MV-4-11 (cell line): ENCODE measurements at places on chromosomes 6 and 20.

DNA sequence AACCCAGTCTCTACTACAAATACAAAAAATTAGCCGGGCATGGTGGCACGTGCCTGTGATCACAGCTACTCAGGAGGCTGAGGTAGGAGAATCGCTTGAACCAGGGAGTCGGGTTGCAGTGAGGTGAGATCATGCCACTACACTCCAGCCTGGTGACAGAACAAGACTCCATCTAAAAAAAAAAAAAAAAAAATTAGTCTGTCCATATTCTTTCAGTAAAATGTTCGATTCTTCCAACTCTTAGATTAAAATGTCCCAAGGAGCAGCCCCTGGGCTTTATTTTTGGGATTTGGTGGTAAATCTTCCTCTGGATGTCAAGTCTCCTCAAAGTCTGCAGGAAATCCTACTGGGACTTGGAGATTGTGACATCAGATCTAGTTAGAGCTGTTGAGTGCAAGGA is 101.0 kb upstream of the EEF1E1 start:
- no peak for DNase-seq

GRCh38 chr6:3348821-3349220 is 90.1 kb downstream of the PSMG4 start:
- DNase-seq: peak; percentile 51

DNA sequence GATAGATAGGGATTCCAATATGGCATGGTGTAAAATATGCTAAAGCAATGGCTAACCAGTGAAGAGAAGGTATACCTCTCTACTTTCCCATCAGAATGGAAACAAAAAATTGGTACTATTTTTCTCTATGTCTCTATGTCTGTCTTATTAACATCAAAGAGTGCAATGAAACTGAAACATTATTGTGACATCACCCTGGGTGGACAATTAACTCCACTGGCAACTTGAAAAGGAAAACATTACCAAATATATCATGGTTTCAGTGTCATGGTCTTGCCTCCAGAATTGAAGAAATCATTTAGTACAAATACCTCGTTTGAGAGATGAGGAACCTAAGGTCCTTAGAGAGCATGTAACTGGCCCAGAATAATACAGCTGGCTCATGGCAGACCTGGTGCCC is 1132.5 kb upstream of the MAP3K7 start:
- peak; percentile 9 for DNase-seq

GRCh38 chr6:16712931-16713484 is 48.3 kb downstream of the ATXN1 start:
- peak; percentile 96 for DNase-seq

DNA sequence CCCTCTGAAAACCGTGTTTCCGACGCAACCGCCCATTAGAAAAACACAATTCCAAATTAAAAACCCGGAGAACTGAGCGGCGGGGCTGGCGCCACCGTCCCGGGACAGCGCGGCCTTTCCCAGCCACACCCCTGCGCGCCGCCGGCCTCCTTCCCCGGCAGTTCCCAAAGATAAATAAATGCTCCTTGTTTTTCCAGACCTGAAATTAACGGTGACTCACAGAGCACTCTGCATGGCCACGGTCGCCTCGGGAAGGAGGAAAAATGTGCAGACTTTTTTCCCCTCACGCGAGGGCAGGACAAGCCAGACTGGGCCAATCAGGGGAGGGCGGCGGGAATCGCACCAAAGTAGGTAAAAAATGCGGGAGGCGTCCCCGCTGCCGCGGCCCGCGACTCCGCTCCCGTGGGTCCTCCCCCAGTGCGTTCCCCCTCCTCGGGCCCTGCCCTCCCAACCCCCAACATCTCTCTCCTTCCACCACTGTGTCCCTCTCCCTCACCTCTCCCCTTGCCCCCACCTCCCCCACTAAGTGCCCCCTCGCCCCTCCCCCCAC is 828 bp upstream of the DSTN start:
- no peak for DNase-seq

DNA sequence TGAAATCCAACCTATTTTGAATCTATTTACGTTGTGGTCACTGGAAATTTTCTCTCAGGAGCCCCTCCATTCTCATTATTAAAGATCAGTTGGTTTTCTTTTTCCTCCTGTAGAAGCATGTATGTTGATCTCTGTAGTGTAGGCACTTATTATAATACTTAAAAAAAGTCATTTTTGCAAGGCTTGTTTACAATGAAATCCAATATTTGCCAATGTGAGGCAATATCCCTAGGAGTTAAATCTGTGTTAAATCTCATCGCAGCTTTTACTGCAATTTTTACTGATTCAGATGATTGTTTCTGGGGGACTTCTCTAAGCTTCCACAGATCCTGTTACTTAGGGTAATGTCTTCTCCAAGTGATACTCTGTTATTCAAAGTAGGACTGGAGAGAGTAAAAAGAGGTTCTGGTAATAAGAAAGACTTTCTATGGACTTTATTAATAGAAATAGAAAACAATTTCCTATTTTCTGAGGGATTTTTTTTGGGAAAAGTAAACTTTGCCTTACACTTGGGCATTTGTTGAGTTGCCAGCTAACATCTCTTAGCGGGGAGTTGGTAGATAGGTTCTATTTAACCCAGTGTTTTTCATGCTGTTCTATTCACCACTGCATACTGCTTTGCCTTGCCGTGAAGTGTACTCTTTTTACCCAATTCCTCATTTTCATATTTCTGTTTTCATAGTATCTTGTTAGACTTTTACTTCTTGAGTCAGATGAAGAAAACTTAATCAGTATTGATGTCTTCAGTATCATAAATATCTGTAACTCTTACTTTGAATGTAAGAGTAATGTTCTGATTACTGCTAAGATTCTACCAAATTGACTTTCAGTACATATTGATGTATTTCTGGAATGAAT is 48.6 kb downstream of the CDKAL1 start:
- DNase-seq: no peak

- peak; percentile 46 for DNase-seq
These were observed 8.2 kb upstream of the TAF8 start for GRCh38 chr6:42042108-42042507.

DNA sequence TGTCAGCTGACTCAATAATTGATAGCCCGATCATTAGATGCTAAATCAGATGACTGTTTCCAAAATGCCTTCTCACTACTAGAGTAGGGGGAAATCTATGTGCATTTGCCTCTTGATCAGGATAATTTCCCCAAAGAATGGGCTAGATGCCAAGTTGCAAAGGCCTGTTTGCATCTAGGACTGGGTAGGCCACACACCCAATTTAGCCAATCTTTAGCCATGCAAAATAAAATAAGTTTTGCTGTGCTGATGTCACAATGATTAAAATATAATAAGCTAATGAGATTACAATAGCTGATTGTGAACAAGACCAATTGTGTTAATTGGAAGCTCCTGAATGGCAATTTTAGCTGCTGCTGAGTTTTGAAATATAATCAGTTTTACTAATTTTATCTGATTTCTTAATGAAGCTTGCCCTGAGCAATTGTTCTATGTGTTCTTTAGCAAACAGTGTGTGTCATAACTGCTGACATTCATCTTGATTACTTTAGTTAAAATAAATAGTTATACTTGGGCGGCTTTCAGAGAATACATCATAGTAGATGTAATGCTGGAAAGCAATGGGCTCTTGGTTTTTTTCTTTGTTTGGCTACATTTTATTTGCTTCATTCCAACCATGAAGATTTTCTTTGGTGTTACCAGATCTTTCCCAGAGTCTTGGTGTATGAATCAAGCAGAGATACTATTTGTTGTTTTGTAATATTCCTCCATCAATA is 973.2 kb upstream of the SLC35B3 start:
- DNase-seq: no peak

DNA sequence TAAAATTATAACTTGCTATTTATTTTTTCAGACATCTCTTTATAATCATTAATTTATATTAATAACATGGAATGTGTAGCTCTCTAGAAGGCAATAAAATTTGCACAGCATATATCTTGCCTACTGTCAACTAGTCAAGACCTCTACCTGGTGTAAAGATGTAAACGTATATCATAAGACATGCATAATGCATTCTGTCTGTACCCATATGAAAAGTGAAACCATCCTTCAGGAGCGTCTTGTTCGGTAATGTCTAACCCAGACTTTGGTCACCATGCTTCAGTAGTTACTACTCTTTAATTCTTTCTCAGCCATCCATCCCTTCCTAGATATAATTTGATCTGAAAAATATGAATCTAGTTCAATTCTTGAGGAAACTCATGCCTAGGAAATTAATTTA is 21.0 kb downstream of the CEP43 start:
- DNase-seq: no peak

GRCh38 chr6:15137086-15137485 is 108.8 kb upstream of the JARID2 start:
- DNase-seq: no peak

GRCh38 chr6:45132658-45133294 is 195.4 kb upstream of the RUNX2 start:
- no peak for DNase-seq

DNA sequence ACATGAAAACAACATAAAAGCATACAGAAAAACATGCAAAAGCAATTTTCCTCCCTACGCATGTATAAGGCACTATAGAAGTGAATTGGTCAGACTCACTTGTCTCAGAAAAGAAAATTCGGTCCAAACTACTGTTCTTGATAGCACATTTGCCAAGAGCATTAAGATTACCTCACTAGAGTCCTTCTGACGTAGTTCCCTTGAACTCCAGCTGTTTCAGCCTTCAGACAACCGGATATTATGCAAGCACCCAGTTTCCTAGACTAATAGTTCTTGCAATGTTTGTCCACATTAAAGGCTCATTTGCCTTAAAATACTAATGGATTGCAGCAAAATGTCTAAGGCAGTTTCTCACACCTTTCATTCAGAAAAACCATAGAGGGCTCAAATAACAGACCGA is 2.5 kb upstream of the CASS4 start:
- peak; percentile 81 for DNase-seq

DNA sequence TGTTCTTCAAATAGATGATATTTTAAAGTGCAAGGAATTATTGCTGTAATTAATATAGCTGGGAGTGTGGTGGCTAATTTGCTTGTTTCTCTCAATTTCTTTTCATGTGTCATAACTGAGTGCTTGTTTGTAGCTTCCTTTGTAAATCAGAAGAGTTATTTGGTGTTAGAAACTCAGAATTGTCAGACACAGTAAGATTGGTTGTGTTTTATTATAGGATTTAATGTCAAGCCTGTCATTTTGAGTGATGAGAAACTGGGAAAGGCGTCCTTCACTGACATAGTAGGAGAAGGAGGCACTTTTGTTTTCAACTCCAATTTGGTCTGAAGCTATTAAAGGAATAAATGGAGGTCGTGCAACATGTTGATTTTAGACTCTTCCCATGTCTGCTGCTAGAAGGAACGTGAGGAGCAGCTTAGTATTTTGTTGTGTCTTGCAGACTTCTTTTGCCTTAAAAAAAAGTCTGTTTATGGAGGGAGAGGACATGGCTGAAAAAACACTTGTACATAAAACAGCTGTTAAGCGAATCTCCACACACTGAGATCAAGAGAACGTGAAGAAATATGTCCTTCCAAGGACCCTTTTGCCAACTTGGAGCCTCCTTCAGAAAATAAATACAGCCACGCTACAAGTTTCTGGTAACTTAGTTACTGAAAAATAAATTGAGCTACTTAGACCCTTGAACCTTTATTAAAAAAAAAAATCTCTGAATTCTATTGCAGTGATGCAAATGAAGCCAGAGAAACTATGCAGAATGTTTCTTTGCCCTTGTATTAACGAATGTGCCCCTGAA is 59.5 kb downstream of the BMP6 start:
- DNase-seq: no peak

GRCh38 chr6:94278146-94278545 is 858.8 kb upstream of the EPHA7 start:
- DNase-seq: no peak

GRCh38 chr20:43457640-43458421 is at the start of gene SRSF6:
Gene SRSF6, plus strand, starts transcription at chr20:43457896. Its CDS starts 138 bp downstream, at chr20:43458034.
- DNase-seq: peak; percentile 89

DNA sequence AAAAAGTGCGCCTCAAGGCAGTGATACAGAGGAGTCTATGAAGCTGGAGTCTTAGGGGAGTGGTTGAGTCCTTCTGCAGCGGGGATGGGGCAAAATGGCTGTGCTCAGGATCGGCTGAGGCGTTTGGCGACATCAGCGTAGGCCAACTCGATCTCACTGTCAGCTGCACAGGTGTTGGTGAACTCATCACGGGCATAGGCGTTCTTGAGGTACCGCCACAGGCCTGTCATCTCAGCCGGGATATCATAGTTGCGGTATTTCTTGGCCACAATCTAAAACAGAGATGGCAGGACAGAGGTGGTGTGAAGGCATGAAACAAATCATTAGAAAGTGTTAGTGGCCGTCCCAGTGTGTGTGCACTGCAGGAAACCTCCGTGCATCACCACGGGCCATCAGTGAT is 112.7 kb downstream of the CLIC5 start:
- no peak for DNase-seq

GRCh38 chr6:164795056-164795815 is 514.2 kb downstream of the C6orf118 start:
- DNase-seq: no peak

- DNase-seq: no peak
These were observed 8.3 kb upstream of the MARCKS start for GRCh38 chr6:113848811-113849210.
